CD8-positive, alpha-beta memory T cell (primary cell): ENCODE measurements at places on chromosomes 4 and X. TPM values are rescaled to one million over a fixed set of nuclear protein-coding genes. Genes with fewer than 3 reads are reported as not detected.

GRCh38 chr4:136457577-136457976, 1074.7 kb downstream of the PCDH18 start:
- H3K36me3 ChIP-seq = no peaks in the 10 kb centered on the region
- no peak overlapping the region for H3K4me3 ChIP-seq
- H3K27ac ChIP-seq = no peak overlapping the region
- no peaks in the 10 kb centered on the region for H3K27me3 ChIP-seq

DNA sequence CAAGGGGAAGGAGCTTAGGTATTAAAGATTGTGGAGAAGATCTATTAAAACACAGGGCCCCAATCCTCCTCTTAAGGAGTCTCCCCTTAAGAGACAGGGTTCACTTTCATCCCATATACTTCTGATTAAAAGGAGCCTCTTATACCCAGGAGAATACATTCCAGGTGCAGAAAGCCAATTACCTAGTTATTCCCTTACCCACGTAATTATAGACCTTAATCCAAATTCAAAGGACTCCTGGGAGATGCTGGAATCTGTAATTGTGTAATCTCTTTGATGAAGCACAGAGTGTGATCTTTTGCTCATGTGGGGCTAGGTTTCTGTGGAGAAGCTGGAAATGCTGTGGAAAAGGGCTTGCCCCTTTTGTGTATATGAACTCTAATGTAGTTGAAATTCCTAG, 1.4 kb upstream of the SEC24B start:
- no peak for DNase-seq
- H3K4me1 ChIP-seq = peaks cover 40% of the 10 kb centered on the region
- H3K27me3 ChIP-seq = no peaks in the 10 kb centered on the region
- no peak overlapping the region for H3K4me3 ChIP-seq

DNA sequence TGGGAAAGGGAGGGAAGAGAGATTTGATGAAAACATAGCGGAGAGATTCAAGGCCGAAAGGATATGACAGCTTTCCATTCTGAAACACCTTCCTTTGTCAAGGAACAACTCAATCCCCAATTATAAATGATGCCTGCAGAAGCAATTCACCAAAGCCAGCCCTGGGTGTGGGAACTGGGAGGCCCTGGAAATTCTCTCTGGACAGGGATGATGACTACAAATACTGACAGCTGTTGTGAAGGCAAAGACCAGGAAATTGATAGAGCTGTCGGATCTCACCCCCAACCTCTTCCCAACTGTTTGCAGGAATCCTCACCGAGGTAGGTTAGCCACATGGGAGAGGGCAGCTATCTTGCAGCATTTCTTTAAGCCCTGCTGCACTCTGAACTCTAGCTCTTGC, 54.3 kb downstream of the CCDC149 start:
- H3K4me3 ChIP-seq = no peak overlapping the region
- H3K27me3 ChIP-seq = no peaks in the 10 kb centered on the region
- no peaks in the 10 kb centered on the region for H3K4me1 ChIP-seq
- H3K27ac ChIP-seq = no peak overlapping the region
- DNase-seq = no peak

- H3K4me3 ChIP-seq = no peak overlapping the region
- H3K27ac ChIP-seq = no peak overlapping the region
- no peaks in the 10 kb centered on the region for H3K27me3 ChIP-seq
- DNase-seq = no peak
- no peaks in the 10 kb centered on the region for H3K36me3 ChIP-seq
Observed at GRCh38 chr4:14064984-14065383, 437.5 kb upstream of the BOD1L1 start.

DNA sequence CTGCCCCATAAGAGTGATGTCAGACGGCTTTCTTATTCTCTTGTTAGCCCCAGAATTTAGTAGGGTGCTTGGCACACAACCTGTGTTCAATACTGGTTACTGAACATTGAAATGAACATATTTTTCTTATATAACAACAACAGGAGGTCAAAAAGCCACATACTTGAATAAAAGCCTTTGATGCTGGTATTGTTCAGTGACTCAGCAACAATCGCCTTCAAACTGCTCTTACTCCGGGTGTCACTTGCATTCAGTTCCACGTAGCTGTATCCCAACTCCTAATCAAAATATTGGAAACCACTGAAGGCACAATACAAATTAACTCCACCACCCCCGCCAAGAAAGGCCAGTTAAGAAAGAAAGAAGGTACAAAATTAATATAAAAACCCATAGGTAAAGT, 61.5 kb downstream of the RFC1 start:
- H3K27ac ChIP-seq = no peak overlapping the region
- no peak overlapping the region for H3K4me3 ChIP-seq
- DNase-seq = no peak

- no peak overlapping the region for H3K4me3 ChIP-seq
- no peak overlapping the region for H3K27ac ChIP-seq
- no peak for DNase-seq
- no peaks in the 10 kb centered on the region for H3K4me1 ChIP-seq
- no peaks in the 10 kb centered on the region for H3K27me3 ChIP-seq
- no peaks in the 10 kb centered on the region for H3K36me3 ChIP-seq
Observed at GRCh38 chr4:138158746-138159297, 83.3 kb downstream of the SLC7A11 start.

GRCh38 chrX:49264460-49264859, at the start of gene FOXP3:
Gene FOXP3 (minus strand): TSS chrX:49264710. CDS start chrX:49258505, 6,205 bp downstream.
- H3K36me3 ChIP-seq = no peaks in the 10 kb centered on the region
- H3K4me1 ChIP-seq = peaks cover 6% of the 10 kb centered on the region
- no peak within 1 kb of the TSS for H3K4me3 ChIP-seq

- no peak overlapping the region for H3K27ac ChIP-seq
- no peaks in the 10 kb centered on the region for H3K36me3 ChIP-seq
- H3K4me1 ChIP-seq = no peaks in the 10 kb centered on the region
- no peaks in the 10 kb centered on the region for H3K27me3 ChIP-seq
- H3K4me3 ChIP-seq = no peak overlapping the region
Observed at GRCh38 chrX:141278306-141278705, 36.0 kb upstream of the SPANXC start.

DNA sequence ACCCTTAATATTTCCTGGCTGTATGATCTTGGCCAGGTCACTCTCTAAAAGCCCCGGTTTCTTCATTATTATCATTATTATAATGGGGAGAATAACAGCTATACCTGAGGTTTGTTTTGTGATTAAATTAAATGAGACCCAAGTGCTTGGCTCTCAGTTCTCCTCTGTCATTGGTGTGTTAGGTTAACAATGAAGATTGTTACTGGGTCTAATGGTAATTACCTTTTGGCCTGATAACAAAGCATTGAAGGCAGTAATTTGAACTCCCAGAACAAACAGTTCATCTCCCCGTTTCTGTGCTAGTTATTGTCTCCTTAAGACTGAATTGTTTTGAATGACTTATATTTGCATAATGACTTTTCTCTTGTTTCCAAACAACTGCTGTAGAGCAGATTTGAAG, 6.8 kb upstream of the ANAPC4 start:
- no peak for DNase-seq
- H3K36me3 ChIP-seq = no peaks in the 10 kb centered on the region
- no peaks in the 10 kb centered on the region for H3K4me1 ChIP-seq
- no peaks in the 10 kb centered on the region for H3K27me3 ChIP-seq

The DCHS2 gene
- 0.09 TPM for total RNA-seq

The RCHY1 gene
- total RNA-seq = 27.9 TPM

The GRIA3 gene
- total RNA-seq = 0.16 TPM
